ENCODE measurements at places on chromosomes 1 and 21.

DNA sequence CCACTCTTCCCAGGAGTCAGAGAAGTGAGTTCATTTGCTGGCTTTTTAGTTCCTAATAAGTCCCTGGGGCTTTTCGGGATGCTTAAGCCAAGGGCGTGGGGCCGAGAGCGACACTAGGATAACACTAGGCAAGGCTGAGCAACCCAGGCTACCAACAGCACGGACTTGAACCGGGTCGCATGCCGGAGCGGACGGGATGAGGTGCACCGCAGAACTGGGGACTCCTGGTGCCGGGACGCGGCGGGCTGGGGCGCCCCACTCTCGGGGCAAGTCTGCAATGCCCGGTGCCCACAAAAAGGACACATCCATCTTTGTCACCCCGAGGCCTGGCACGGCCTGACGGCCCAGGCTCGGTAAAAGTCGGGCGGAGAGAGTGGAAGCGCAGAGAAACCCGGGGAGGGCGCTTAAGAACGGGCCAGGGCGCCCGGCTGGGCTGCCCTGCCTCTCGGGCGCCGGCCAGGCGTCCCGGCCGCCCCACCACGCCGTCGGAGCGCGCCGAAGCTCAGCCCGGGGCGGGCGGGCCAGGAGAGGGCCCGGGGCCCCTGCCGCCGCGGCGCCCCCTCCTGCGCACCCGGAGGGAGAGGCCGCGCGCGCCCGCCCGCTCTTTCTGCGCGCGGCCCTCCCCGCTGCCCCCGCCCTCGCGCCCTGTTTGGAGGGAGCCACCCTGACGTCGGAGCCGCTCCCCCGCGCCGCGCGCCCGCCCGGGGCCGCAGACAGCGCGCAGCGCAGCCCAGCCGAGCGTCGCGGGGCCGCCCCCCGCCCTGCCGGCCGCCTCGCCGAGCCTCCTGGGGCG, at the start of gene NBL1:
Gene NBL1, plus strand, starts transcription at position 710 of the 793 bp plus-strand sequence. CDS start 10,720 bp downstream, outside the sequence.
- DNase-seq = no peak

GRCh38 chr1:112542206-112542973, 33.6 kb downstream of the WNT2B start:
- DNase-seq = no peak

GRCh38 chr1:161772397-161772796, 6.3 kb downstream of the ATF6 start:
- no peak for DNase-seq

DNA sequence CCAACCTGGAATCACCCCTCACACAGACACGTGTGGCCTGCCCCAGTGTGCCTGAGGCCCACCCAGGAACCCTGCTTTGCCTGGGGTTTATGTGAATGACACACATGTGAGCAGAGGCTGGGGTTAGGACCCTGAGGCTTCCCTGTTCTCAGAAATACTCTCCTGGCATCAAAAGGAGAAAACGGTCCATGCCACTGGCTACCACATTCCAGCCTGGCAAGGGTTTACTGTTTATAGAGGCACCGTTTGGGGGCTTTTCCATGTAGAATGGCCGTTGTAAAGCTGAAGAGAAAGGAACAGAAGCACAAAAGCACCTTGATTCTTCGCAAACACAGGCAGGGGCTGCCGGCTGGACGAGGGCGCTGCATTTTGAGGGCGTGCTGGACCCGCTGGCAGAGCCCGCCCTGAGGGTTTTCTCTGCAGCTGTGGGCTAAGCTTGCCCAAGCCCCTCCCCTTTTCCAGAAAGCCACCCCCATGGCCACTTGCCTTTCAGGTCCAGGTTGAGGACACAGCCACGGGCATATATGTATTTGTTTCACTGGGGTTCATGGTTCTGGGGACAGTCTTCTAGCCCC, 13.0 kb downstream of the TFF3 start:
- no peak for DNase-seq

- DNase-seq = no peak
Measured at GRCh38 chr1:55060133-55060999, 21.0 kb downstream of the PCSK9 start.

DNA sequence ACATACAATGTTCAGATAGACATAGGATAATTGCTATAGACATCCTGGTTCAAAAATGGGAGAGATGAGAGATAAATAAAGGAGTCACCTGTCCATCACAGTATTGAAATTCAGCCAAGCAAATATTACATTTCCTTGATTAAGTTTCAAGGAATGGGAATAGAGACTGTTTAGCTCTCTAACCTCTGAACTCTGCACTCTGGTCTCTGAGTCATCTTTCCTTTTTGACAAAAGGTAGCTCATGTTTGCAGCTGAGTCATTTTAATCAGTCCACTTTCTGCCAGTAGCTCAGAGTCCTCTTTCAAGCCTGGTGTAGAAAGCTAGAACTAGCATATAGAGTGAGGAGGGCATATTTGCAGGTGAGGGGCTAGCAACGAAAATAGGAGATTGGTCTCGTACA, 51.4 kb upstream of the GJA8 start:
- no peak for DNase-seq

GRCh38 chr1:202844259-202844658, 33.5 kb downstream of the PCAT6 start:
- no peak for DNase-seq

GRCh38 chr1:84583648-84584047, 9.4 kb upstream of the CTBS start:
- no peak for DNase-seq
